ENCODE measurements at places on chromosomes 7 and 10.

- no peak for DNase-seq
These were observed 1.2 kb downstream of the MNX1 start for GRCh38 chr7:157009170-157009777.

- no peak for DNase-seq
These were observed 11.6 kb downstream of the MTPN start for GRCh38 chr7:135965602-135966001.

GRCh38 chr7:29363636-29364425 is 169.3 kb downstream of the CHN2 start:
- DNase-seq, result no peak

GRCh38 chr7:95411036-95411435 is 14.9 kb upstream of the PON3 start:
- DNase-seq, result no peak

GRCh38 chr7:104137971-104138370 is 69.8 kb downstream of the ORC5 start:
- no peak for DNase-seq

GRCh38 chr10:3784510-3785250 is at the start of gene KLF6:
TSS of gene KLF6 (minus strand) at chr10:3785209. CDS start at chr10:3785014, 195 bp downstream.
- peak; percentile 83 for DNase-seq

- no peak for DNase-seq
These were observed 10.2 kb downstream of the SSBP1 start for GRCh38 chr7:141748396-141748795.

GRCh38 chr7:158239290-158239981 is 348.2 kb downstream of the PTPRN2 start:
- no peak for DNase-seq

DNA sequence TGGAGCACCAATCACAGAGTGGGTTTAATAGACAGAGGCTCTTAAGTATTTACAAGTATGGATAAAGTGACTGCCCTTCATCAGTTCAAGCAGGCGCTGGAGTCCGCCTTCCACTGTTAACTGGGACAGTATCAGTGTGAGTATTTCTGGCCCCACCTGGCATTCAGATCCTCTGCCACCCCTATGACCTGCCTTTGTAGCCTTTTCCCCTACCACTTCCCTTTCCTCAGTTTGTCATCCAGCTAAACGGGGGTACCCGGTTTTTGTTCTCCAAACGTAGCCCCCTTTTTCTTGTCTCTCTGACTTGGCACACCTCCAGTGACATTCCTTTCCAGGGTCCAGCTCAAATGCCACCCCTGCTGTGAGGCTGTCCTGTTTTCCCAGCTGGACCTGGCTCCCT is 134.4 kb downstream of the SNX10 start:
- no peak for DNase-seq

DNA sequence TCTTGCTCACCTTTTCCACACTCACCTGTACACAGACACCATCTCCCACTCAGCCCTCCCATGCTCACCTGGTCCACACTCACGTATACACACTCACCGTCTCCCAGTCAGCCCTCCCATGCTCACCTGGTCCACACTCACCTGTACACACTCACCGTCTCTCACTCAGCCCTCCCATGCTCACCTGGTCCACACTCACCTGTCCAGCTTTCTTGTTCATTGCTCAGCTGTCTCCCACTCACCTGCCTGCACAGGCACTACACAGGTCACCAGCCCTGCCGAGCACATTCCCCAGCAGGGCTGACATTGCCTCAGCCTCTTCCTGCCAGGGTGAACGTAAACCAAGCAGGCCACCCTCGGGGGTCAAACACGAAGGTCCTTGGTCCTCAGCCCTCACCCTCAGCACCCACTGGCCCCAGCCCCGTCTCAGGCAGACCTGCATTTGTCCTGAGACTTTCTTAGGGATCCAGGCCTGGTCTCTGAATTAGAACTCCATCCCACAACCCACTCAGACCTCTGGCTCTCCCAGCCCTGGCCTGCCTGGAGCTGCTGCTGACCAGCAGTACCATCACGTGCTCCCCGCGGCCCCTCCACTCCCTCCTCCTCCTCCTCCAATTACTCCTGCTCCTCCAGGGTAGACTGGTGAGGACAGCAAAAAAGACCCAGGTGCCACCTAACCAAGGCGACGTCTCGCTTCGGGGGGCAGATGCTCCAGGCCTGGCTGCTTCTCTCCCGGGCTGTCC is 12.8 kb upstream of the DNAAF5 start:
- no peak for DNase-seq

DNA sequence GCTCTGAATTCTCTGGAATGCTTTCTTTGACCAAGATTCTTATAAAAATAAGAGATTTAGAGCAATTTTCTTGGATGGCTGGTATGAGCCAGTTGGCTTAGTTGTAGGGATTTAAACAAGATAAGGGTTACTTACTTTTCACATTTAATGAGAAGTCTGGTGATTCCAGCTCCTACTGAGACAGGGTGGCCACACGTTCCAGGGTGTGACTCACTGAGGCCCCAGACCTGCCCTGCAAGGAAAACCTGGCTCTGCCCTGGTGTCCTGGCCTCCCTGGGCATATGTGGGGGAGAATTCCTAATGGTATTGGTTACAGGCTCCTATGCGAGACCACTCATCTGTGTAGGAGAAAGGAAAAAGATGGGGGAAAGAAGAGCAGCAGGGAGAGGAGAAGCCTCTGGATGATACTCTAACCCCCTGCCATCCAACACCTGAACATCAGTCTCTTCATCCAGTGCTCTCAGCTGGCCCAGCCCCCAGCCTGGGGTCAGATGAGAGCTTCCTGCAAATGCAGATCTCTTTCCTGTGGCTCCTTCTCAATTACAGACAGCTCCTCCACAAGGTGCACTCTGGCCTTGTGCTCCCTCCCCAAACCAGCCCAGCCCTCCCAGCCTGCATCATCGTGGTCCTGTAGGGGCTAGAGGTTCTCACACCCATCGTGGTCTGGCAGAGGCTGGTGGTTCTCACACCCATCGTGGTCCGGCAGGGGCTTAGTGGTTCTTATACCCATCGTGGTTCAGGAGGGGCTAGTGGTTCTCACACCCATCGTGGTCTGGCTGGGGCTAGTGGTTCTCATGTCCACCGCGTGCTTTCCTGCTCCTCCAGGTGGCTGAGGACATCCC is 139.9 kb downstream of the EGFR start:
- DNase-seq, result no peak

DNA sequence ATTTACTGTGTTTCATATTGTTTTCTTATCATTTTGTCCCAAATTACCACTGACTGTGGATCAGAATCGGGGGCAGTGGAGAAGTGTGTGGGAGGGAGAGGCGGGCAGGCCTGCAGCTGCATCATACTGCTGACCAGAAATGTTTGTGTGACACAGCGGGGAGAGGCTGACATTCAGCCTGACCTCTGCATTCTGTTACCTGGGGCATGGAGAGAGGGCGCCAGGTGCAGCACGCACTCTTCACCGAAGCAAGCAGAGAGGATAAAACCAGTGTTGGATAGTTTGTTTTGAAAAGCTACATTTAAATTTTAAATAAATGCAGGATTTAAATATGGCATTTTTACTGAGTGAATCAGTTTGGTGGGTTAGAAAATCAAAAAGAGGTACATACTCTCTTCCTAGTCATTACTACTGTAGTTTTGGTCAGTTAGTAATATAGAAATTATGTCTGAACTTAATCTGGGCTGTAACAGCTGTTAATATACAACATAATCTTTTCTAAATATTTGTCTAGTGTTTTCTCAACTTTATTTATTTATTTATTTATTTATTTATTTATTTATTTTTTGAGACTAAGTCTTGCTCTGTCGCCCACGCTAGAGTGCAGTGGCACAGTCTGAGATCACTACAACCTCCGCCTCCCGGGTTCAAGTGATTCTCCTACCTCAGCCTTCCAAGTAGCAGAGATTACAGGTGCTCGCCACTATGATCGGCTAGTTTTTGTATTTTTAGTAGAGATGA is 8.8 kb upstream of the STMP1 start:
- no peak for DNase-seq

DNA sequence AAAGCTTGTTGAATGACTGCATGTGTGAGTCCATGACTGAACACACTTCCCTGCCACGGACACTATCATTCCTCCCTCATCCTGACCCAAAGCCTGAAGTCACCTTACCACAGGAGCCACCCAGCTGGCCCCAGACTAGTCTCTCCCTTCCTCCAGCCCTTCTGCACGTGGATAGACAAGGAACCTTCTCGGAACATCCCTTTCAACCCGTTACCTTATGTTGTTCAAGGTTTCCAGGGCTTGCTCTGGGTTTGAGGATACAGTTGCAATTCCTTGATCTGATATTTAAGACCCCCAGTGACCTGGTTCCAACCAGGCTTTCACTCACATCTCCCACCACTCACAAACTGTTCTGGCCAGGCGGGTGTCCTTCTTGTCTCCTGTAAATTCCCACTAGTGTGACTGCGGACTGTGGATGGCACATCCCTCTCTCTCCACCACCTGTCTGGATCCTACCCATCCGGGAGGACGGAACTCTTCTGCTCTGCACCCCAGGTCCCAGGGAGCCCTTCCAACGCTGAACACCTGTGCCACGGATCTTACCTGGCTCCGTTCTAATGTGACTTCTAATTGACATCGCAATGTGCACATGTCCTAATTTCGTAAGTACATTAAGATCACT is 62.5 kb downstream of the HIPK2 start:
- DNase-seq, result no peak

GRCh38 chr7:105480931-105481330 is 41.1 kb downstream of the PUS7 start:
- DNase-seq, result no peak

GRCh38 chr7:133265821-133266220 is 12.9 kb downstream of the EXOC4 start:
- no peak for DNase-seq

- no peak for DNase-seq
These were observed 23.7 kb downstream of the CRHR2 start for GRCh38 chr7:30658479-30659074.

- DNase-seq, result no peak
These were observed 15.2 kb downstream of the OAT start for GRCh38 chr10:124403548-124403947.

GRCh38 chr10:128693493-128694131 is 567.4 kb upstream of the MKI67 start:
- DNase-seq, result no peak
